Cerebellum (tissue), 4 donors: ENCODE measurements at places on chromosomes 4 and X.

- no peak for DNase-seq
Measured at GRCh38 chrX:43096830-43097229, 318.9 kb upstream of the PPP1R2C start.

- no peak for DNase-seq
Measured at GRCh38 chr4:3293401-3294391, 875 bp downstream of the RGS12 start.

DNA sequence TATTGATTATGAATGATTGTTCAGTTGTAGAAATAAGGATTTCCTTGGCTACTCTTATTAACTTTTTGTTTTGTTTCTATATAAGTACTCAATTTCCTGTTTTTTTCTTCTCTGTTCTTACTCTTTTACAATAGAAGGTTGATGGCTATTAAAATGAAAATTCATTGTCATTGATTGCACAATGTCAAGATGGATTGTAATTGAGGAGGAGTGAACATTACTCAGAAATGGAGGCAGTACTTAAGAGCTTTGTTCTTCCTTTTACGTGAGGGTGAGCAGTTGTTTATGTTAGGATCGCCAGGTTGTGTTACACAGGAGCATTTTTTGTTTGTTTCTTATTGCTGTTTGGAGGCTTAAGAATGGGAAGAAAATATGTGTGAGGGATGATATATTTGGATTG is 2062.4 kb downstream of the ARAP2 start:
- DNase-seq, result no peak

- no peak for DNase-seq
Measured at GRCh38 chr4:85571008-85571407, 96.1 kb downstream of the ARHGAP24 start.

GRCh38 chrX:150257353-150258175 is 105.6 kb upstream of the MAMLD1 start:
- DNase-seq, result no peak

GRCh38 chr4:176230836-176231235 is 35.5 kb upstream of the SPATA4 start:
- peak; percentile 76 for DNase-seq

- no peak for DNase-seq
Measured at GRCh38 chrX:96776966-96777365, 92.3 kb downstream of the DIAPH2 start.

DNA sequence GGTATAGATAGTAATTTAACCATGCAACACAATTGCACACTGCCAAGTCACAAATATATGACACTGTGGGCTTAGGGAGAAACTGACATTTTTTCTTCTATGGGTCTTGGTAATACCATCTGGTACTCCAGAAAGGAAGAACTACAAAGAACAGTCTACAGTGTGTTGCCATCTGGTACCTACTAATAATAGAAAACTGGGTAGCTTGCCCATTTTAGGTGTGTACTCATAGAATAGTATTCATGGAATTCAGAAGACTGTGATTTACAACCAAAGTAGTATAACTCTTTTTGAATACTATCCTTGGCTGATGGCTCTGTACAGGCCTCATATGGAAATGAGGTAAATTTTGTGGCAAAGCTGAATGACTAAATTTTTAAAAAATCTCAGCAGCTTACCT is 132.6 kb upstream of the RPS6KA6 start:
- peak; percentile 32 for DNase-seq

GRCh38 chrX:53319614-53320542 is 38.5 kb upstream of the IQSEC2 start:
- DNase-seq, result no peak

DNA sequence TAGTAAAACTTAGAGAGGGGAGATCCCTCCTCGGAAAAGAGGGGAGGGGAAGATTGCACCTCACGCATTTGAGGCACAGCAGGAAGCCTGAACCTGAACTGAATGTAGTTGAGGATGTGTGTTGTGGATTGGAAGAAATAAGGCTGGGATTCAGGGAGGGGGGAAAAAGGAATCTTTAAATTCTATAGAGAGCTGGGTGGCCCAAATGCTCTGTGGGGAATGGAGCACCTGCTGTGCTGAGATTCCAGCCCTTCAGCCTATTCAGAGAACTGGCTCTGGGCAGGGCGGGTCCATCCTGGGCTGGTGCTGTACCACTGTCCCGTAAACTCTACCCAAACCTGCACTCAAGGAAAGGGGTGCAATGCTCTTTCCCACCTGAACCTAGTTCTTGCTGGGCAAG is 4.1 kb downstream of the FOXO4 start:
- no peak for DNase-seq
